ENCODE measurements at places on chromosomes 1 and 21.

- DNase-seq: peak; percentile 96
These were observed 202.1 kb upstream of the SGIP1 start for GRCh38 chr1:66331658-66332547.

- DNase-seq: peak; percentile 36
These were observed 18.4 kb upstream of the LY9 start for GRCh38 chr1:160777486-160778089.

DNA sequence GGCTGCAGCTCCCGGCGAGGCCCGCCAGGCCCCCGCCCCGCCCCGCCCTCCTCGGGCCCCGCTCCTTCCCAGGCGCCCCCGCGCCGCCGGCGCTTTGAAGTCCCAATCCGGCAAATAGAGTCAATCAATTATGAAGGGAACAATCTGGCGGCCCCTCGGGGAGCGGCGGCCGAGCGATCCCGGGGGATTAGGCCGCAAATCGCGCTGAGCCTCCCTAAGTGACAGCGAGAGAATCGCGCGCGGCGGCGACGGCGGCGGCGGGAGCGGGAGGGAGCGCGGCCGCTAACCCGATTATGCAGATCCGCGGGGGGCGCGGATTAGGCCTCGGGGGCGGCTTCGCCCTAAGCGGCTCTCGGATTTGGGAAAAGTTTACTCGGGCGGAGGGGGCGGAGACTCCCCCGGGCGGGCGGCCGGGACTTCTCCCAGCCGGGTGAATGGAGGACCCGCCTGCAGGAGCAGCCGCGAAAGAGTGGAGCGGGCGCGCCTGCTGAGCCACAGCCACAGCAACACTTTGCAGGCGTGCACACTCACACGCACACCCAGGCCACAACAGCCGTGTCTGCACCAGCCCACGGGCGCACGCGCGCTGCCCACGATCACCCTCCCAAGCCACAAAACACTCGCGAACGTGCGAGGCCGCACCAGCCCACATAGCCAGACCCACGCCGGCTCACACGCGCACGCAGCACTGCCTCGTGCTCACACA lies 23.0 kb upstream of the DMBX1 start:
- peak; percentile 27 for DNase-seq

GRCh38 chr21:38443110-38443509 lies 55.2 kb downstream of the ERG start:
- DNase-seq: no peak

GRCh38 chr1:199685369-199685768 lies 342.1 kb upstream of the NR5A2 start:
- peak; percentile 80 for DNase-seq

DNA sequence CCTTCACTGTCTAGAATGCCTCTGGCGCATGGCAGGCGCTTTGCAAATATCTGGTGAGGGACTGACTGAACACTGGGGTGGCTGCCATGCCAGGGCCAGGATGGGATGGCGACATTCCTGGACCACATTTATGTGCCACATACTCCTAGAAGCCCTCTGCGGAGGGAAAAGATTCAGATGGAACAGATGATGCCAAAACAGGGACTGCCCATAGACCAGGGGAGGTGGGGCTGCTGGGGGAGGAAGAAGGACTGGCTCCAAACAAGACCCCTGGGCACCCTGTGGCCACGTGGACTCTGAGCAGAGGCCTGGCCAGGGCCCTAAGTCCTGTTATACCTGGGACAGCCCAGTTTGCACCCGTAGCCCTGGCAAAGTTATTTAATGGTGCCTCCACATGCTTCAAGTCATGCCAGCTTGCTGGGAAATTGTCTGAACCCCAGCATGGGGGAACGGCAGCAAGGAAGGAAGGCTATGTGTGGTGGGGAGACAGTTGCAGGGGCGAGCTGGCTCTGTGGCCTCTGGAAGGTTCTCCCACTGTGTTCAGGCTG lies 44.1 kb downstream of the UMODL1 start:
- DNase-seq: no peak

- DNase-seq: peak; percentile 94
These were observed 36.5 kb downstream of the EPHB2 start for GRCh38 chr1:22747021-22747734.

- DNase-seq: no peak
These were observed 3.9 kb upstream of the FBXO28 start for GRCh38 chr1:224109981-224110380.

DNA sequence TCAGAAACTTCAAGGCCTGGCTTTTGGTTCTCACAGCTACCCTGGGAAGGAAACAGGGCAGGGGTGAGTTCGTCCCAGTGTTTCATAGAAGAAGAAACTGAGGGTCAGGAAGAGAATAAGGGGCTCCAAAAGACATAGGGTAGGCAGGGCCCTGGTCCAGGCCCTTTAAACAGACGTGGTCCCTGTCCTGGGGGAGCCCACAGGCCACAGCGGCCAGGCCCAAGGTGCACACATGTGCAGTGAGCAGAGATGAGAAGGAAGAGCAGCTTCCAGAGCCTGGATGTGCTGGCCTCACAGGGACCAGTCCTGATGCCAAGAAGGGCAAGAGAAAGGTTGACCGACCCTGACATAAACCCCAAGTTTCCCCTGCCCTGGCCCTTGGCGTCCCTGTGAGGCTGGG lies 295.4 kb upstream of the VAMP3 start:
- no peak for DNase-seq

DNA sequence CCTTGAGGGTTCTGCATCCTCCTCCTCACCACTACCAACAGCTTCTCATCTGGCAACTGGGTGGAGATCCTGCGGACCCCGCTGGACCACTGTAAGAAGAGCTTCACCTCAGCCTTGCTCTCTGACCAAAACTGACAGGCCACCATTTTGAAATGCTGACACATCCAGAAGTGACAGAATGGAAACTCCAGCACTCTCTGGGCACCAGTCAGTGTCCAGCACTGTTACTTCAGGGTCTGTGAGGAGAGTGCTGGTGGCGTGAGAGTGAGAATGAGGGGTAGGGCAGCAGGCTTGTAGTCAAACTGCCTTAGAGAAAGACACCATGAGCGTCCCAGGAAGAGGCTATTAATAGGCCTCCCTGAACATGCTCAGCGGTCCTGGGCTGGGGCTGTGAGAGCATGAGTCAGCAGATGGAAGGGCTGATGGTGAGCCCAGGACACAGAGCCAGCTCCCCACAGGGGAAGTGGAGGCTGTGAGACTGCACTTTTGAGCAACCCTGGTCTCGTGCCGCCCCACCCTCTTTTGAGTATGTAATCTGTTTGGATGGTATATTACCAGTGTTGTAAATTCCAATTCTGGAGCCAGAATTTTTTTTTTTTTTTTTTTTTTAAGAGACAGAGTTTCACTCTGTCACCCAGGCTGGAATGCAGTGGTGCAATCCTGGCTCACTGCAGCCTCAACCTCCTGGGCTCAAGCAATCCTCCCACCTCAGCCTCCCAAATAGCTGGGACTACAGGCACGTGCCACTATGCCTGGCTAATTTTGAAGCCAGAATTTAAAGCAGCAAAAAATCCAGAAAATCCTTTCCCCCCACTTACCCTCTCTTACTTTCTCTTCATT lies 34.4 kb upstream of the SLC30A1 start:
- peak; percentile 84 for DNase-seq

DNA sequence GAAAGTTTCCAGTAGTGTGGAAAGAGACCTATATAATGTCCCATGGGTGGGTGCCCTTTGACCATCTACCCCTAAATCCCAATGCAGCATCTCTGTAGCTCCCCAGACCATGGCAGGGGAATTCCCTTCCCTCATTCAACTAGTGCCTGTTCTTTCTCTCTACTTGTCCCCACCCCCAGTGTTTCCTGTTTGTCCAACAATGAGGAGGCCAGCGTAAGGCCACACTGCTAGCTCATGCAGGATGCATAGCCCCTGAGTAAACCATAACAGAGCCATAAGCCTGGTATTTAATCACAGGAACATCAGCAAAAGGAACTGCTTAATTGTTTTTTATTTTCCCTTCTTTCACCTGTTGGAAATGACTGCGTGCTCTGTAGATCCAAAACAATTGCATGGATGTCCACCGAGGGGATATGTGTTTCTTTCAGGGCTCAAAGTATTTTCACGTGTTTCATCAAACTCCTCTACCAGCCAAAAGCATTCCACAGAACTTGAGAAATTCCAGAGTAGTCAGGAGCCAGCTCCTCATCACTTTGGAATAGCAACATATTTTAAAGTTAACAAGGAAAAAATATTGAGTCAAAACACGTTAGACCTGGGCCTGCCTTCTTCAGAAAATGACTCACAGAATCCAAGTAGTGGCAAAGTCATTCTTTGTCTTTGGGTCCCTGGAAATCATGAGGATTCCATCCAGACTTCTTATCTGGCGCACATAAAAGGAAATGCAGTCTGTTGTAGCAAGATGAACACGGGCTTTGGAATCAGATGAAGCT lies 162.5 kb upstream of the SGIP1 start:
- DNase-seq: peak; percentile 89

GRCh38 chr1:232009741-232010140 lies 383.2 kb downstream of the DISC1 start:
- DNase-seq: no peak

DNA sequence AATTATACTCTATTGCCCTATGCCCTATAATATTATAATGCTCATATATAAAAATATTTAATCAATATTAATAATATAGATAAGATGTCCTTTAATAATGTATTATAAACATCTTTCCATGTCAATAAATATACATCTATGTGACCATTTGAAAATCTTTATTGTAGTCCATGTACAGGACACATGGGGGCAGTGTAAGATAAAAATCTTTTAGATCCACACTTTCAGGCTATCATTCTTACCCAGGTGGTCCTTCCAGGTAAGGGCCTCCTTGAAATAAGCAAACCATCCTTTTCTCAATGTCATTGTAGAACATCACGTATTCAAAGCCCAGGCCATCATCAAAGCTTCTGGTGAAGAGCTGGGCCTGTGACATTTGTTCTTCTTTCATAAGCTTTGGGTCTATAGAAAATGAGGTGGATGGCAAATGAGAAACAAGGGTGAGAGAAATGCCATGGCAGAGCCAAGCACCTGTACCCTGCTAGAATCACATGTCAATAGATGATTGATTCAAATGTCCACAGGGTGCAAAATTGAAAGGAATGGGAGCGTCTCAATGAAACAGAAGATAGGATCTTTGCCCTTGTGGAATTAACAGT lies 20.2 kb downstream of the THEM4 start:
- peak; percentile 48 for DNase-seq

- no peak for DNase-seq
These were observed 139.6 kb upstream of the CTTNBP2NL start for GRCh38 chr1:112256411-112256810.

DNA sequence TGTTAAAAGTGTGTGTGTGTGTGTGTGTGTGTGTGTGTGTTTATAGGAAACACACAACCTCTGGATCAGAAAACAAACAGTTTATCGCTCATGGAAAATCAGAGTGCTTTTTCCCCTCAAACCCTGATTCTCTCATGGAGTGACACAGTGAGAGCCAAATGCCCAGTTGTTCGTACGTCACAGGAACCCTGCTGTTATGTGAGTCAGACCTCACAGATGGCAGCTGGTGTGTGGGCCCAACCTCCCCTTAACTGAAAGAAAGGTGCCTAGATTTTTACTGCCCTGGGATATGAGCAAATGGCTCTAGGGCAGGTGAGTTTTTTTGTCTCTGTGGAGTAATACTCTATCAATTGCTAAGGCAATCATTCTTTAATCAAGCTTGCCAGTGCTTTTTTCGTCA lies 1788.1 kb downstream of the BRINP3 start:
- peak; percentile 44 for DNase-seq

GRCh38 chr1:220690140-220691052 lies at the start of gene C1orf115:
Gene C1orf115 (plus strand): TSS chr1:220690363. CDS start chr1:220690403, 40 bp downstream.
- DNase-seq: peak; percentile 64

DNA sequence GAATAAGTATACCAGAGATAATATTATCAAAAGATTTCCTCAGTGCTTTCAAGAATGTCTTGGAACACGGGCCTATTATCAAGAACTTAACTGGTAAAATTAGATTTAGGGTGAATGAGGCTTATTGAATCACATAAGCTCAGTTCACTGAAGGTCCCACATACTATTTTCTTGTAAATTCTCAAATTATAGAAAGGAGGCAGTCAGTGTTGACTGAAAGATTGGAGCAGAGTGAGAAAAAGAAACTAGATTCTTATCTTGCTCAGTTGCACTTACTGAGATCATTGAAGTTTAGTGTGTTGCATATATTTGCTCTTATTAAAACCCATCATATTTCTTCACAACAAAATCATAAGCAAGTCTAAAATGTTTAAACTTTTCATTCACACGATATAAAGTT lies 3.9 kb upstream of the RGS1 start:
- DNase-seq: no peak

DNA sequence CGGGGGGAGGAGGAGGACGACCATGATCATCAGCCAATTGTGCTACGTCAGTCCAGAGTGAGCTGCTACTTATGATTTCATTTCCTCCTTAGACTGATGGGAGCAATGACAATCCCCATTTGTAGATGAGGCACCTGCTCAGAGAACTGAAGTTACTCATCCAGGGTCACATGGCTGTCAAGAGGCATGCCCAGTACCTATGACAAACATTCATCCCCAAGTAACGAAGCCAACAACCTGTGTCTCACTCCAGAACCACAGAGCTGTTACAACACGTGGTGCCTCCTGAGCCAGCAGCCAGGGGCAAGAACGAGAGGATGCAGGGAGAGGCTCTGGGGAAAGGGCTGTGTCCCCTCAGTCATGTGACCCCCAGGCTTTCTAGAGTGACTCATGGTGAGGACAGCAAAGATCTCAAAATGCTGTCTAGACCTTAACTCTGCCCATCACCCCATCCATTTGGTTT lies 93.6 kb downstream of the SIM2 start:
- DNase-seq: peak; percentile 66

DNA sequence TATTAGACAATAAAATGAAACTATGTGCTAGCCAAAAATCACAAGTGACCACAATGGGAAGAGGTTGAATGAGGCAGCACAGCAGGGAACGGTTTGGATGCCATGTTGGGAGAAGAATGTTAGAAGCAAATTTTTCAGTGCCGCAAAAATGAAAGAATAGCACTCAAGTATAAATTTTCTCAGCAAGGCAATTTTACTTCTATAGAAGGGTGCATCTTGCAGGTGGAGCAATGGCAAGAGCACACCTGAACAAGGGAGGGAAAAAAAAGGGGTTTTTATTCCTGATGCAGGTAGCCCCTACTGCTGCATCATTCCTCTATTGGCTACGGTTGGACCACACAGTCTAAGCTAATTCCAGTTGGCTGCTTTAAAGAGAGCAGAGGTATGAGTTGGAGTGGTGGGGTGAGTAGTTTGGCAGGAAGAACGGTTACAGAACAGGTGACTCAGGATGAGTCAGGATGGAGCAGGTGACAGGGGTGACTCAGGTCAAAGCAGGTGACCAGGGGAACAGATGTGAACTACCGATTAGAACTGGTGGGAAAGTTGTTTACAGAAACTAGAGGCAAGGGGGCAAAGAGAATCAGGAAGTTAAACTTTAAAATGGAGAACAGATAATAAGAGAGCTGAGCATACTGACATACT lies 301.1 kb upstream of the NRIP1 start:
- peak; percentile 15 for DNase-seq

GRCh38 chr1:169594391-169594790 lies 8.1 kb upstream of the F5 start:
- DNase-seq: no peak

GRCh38 chr21:15400905-15401304 lies 328.9 kb upstream of the USP25 start:
- peak; percentile 5 for DNase-seq

- DNase-seq: no peak
These were observed 58.3 kb upstream of the HAO2 start for GRCh38 chr1:119310301-119310700.

GRCh38 chr1:118563981-118564951 lies 379.2 kb upstream of the SPAG17 start:
- DNase-seq: no peak

- peak; percentile 80 for DNase-seq
These were observed 130.4 kb upstream of the ADGRL2 start for GRCh38 chr1:81670286-81670685.

- DNase-seq: peak; percentile 87
These were observed 101.5 kb upstream of the ADGRL2 start for GRCh38 chr1:81699234-81699633.

Measured in ELR (cell line).